ENCODE measurements at places on chromosomes 4 and X.

- no peak for DNase-seq
Observed at GRCh38 chr4:67448621-67449020, 96.7 kb downstream of the CENPC start.

DNA sequence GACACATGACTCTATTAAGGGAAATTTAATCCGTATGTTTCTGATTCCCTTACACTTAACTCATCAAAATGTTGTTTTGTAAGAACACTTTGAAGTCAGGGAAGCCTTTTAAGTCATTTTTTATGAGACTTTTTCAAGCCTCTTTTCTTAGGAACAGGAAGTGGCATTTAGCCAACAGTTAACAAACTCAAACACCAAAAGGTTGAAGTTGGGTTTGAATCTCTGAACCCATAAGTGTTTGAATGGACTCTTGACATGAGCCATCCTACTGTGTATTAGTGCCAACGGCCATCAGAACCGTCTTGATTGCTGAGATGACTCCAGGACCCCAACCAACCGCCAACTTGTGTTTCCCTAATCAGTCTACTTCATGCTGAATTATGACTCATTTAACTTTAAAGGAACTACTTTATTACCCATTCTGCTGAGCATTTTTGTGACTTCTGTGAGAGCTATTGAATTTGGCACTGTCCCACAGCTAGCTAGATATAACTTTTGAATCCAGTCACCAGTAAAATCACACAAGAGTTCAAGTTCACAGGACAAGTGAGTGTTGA is 209.1 kb upstream of the FAT1 start:
- peak; percentile 85 for DNase-seq

GRCh38 chr4:24190761-24191695 is 301.2 kb upstream of the PPARGC1A start:
- DNase-seq: no peak

GRCh38 chr4:188175288-188175687 is 36.0 kb downstream of the TRIML1 start:
- DNase-seq: no peak

- DNase-seq: no peak
Observed at GRCh38 chr4:31291238-31291637, 571.1 kb downstream of the PCDH7 start.

- DNase-seq: no peak
Observed at GRCh38 chrX:115392871-115393270, 103.4 kb downstream of the LUZP4 start.

- DNase-seq: no peak
Observed at GRCh38 chr4:104123021-104123420, 371.7 kb downstream of the CXXC4 start.

GRCh38 chr4:78645853-78646757 is 94.5 kb downstream of the ANXA3 start:
- peak; percentile 96 for DNase-seq

DNA sequence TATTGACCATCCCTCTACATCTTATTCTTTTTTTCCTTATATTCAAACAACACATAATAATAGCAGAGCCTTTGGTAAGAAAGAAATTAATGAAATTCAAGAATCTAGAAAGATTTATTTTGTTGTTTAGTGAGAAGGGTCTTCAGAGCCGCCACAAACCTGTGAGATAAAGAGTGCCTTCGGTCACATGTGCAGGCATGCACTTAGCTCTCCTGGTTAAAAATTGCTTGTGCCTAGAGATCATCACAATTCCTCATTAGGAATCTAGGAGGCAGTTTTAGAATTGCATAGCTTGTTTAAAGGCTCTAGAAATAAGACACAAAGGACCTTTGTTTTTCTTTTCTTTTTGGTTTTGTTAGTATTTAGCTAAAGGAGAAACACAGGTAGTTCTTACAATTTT is 1948.4 kb upstream of the IGFBP7 start:
- DNase-seq: no peak

DNA sequence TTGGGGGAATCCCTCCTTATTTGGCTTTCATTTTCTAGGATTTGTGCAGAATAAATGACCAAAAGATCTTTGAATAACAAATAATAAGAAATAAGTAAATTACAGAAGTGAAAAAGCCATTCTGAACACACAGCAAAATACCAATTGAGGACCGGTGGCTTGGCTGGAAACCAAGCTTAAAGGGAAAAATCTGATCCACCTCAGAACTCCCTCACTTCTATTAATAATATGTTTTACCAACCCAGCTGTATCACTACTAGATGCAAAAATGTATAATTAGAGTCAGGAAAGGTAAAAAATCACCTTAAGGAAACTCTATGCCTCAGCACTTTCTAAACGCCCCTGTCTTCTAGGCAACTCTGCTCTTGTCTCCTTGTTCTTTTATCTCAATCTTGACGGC is 77.3 kb downstream of the TSPAN5 start:
- no peak for DNase-seq

- DNase-seq: no peak
Observed at GRCh38 chrX:39642071-39642470, 455.7 kb downstream of the BCOR start.

DNA sequence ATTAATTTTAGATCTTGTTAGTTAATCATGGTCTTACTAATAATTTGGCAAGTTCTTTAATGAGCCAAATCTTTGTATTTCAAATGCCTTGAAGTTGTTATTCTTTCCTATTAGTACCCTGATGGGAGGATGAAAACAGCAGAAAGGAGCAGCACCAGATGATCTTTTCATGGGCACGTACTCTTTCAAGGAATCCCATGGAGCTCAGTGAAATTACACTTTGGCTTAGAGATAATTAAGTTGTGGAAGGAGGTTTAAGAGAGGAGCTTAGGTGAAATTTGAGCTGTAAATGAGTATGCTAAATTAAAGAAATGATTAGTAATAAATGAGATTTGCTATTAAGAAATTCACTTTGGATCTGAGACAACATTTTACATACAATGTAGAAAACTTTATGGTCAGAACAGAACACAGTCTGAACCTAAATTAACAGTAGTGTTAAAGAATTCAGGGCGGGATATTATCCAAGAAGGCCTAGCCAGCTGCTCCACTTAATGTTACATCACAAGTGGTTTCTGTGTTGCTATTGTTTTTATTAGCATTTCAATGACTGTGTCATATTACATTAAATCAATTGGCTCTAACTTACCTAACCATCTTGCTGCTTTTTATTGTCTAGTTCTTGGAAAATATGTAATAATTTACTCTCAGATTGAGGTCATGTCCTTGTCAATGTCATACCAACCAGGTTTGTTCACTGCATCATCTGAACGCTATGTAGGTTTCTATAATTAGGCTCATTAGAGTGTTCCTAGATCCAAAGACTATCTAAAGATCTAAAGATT is 3.9 kb downstream of the MTHFD2L start:
- peak; percentile 18 for DNase-seq

DNA sequence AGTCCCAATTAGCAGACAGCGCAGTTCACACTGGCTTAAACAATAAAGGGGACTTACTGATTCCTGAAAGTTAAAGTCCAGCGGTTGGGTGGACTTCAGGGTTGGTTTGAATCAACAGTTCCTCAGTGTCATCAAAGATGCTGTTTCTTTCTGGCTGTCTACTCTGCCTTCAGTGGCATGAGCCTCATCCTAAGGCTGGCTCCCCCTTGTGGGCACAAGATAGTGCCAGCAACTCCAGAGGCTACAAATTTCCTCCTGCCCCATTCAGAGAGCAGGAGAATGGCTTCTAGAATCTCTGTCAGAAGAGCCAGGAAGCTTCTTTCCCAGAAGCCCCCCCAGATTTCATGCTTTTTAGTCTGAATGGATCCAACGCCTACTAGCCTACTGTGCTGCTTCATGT is 82.4 kb upstream of the MTM1 start:
- peak; percentile 40 for DNase-seq

DNA sequence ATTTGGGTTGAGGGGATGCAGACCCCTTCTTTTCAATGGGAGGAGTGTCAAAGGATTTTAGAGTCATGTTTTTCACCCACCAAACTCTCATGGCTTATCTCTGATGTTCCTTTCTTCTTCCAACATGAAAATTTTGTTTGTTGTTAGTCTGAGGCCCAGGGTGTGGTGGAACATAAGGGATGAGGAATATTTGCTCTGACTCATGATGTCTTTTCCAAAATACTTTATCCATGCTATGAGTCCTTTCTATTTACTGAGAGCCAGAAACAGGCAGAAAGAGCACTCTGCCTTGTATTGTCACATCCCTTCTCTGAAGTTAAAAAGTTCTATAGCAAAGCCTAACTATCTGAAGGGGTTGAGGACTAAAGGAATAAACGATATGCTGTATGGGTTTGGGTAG is 61.6 kb upstream of the GYPA start:
- DNase-seq: no peak
